ENCODE measurements at places on chromosomes 12 and 14.
A peak's percentile ranks its signal among the peaks of the same experiment; 100 is the strongest.

- DNase-seq, result peak; percentile 46
Observed at GRCh38 chr12:3261782-3262359, 184.7 kb downstream of the TSPAN9 start.

DNA sequence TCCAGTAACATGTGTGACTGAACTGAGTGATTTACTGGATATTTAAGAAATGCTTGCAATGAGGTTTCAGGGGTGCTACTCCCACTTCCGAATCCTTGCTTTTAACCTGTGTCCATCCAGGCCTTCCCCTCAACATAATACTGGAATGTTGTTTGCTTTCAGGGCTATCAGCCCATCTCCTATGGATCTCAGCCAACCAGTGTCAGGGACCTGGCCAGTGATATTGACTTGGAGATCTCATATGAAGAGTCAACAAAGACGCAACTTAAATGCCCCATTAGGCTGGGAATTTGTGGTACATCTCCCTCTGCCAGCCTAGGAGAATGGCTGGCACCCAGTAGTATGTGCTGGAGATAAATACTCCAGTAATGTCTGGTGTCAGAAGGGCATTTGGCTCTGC lies 889 bp upstream of the IFT43 start:
- no peak for DNase-seq

DNA sequence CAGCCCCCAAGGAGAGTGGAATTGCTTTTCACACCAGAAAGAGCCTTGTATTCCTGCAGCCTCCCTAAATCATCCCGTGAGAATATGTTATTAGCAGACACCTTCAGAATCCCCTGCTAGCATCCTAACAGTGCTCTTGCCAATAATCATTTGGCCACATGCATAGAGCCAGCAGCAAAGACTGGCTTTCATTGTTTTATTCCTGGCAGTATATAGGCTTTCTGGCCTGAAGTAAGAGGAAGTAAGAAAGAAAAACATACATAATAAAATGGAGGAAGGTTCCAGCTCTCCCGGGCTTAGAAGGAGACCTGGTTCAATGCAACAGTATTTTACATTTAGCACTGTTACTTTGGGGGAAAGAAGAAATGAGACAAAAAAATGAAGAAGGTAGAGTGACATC lies 176.7 kb upstream of the ATF7IP start:
- DNase-seq, result no peak

DNA sequence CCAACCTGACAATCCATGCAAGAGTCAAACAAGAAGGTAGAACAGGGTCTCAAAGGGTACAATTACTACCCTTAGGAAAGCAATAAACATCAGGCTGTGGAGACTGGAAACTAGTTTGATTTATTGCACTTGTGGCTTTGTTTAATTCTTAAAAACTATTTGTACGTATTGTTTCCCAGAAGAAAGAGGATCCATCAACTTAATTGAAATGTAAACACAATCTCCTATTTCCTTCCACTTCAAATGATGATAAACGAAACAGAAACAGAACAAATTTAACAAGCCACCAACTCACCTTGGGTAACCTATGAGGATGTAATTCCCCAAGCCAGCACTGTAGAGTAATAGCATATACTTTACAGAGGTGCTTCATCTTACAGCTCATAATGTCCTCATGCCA lies 8.0 kb downstream of the STXBP6 start:
- no peak for DNase-seq

DNA sequence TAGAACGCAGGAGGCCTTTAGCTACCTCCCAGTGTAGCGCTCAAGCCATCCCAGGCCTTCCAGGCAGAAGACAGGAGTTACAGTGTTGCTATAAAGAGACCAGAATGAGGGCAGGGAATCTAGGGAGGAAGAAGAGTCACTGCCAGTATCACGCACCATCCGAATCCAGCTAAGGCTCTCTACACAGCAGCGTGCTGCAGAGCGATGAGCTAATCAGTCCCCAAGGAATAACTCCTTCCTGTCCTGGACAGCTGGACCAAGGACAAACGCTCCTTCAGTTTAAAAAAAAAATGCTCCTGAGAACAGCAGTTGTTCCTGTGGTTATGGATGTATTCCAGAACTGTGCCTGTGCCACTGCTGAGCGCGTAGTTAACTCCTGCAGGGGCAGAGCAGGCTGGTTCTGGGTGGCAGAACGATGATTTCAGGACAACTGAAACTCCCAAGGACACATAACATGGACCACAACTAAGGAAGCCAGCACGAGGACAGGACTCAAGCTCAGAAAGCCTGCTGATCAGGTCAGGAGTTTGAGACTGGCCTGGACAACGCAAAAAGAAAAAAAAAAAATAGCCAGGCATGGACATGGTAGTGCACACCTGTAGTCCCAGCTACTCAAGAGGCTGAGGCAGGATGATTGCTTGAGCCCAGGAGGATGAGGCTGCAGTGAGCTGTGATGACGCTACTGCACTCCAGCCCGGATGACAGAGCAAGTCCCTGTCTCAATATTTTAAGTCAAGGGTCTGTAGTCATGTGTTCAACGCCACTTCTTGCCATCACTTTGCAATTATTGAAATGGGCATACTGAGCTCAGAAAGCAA lies 2.6 kb downstream of the IFFO1 start:
- DNase-seq, result peak; percentile 80
